ENCODE measurements at places on chromosomes 2 and 18. TPM values are rescaled to one million over a fixed set of nuclear protein-coding genes. Genes with fewer than 3 reads are reported as not detected.

ZNF385B gene
- not detected for total RNA-seq

GRCh38 chr2:237118561-237119155 lies 33.0 kb downstream of the COPS8 start:
- DNase-seq: no peak

DNA sequence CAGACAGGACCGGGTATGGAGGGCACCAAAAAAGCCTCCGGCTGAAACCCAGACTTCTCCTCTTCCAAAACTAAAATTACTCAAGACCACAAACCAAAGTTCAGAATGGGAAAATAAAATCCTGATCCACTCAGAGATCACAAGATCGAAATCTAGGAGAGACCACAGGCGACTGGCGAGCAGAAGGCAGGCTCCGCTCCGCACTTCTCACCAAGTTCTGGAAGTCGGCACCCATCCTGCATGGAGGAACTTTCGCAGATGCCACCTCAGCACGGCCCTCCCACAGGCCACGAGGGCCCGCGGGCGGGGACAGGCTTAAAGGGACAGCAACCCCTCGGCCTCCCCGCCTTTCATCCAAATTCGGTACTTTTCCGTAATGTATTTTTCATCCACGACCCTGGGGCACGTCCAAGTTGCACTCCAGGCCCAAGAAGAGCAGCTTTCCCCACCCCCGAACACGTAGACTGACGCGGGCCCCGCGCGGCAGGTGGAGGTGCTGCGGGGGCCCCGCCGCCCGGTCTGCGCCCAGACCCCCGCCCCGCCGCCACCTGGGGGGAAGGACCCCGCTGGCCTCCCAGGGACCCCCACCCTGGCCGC lies 43.7 kb downstream of the HDLBP start:
- peak; percentile 54 for DNase-seq

- no peak for DNase-seq
Measured at GRCh38 chr2:216294305-216294704, 78.0 kb downstream of the MARCHF4 start.

- DNase-seq: no peak
Measured at GRCh38 chr2:29311458-29311857, 196.2 kb downstream of the CLIP4 start.

DNA sequence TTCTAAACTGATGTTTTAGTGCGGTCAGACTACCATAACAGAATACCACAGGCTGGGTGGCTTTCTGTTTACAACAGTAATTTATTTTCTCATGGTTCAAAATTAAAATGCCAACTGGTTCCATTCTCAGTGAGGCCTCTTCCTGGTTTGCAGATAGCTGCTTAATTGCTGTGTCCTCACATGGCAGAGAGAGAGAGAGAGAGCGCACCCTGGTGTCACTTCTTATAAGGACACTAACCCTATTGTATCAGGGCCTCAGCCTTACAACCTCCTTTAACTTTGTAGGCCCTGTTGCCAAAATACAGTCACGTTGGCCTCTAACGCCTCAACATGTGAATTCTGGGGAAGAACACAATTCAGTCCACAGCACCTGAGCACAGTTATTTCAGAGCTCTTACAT lies 37.5 kb upstream of the ZNF385B start:
- DNase-seq: peak; percentile 35

GRCh38 chr2:153595939-153596338 lies 117.4 kb upstream of the RPRM start:
- DNase-seq: no peak

All from activated naive CD4-positive, alpha-beta T cell treated with anti-CD3 and anti-CD28 coated beads for 36 hours (primary cell).